Renal cortex interstitium (tissue), 15 donors: ENCODE measurements at places on chromosomes 2 and 18. TPM values are rescaled to one million over a fixed set of nuclear protein-coding genes. Genes with fewer than 3 reads are reported as not detected.

DNA sequence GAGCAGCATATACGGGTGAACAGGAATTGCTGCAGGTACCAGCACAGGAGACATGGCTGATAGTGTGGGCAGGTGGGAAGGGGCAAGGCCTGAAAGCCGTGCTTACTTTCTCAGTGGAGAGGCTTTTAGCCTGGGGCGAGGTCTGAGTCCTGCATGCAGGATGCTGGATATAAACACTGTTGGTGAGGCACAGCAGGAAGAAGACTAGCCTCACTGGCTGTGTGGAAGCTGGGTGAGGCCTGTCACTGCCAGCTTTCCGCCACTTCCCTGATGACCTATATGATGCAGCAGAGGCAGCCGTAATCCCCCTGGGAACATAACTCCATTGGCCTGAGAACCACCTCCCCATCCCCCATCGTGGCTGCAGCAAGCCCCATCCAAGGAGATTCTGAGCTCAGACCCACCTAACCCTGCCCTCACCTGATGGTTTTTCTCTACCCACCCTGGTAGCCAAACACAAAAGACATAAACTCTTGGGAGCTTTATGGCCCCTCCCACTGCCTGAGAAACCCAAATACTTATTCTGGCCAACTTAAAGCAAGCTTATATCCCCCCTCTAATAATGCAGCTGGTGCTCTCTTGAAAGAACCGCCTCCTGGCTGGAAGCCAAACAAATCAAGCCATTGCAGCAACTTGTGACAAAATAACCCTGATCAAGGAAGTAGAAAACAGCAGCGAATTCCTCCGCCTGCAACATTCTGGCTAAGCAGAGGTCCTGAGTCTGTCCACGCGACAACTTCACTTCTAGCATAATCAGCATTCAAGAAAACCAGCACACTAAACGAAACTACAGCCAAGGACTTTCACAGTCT is 54.6 kb upstream of the DSC1 start:
- DNase-seq, result no peak

DNA sequence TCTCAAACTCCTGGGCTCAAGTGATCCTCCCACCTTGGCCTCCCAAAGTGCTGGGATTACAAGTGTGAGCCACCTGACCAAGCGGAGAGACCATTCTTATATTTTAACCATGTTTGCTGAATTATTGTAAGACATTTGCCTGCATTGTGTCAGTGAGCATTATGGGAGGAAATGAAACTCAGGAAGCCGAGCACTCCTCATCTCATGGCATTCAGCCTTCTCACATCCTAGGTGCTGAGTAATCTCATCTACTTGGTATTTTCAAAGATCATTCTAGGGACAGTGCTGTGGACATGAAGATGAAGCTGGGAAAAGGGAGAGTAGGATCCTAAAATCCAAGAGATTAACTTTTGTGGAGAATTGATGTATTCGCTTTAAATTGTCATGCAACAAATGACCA is 66.1 kb downstream of the NAPG start:
- no peak for DNase-seq

- DNase-seq, result no peak
Observed at GRCh38 chr2:239326831-239327535, 73.8 kb downstream of the HDAC4 start.

GRCh38 chr2:241217320-241218031 is 29.0 kb downstream of the ANO7 start:
- no peak for DNase-seq

DNA sequence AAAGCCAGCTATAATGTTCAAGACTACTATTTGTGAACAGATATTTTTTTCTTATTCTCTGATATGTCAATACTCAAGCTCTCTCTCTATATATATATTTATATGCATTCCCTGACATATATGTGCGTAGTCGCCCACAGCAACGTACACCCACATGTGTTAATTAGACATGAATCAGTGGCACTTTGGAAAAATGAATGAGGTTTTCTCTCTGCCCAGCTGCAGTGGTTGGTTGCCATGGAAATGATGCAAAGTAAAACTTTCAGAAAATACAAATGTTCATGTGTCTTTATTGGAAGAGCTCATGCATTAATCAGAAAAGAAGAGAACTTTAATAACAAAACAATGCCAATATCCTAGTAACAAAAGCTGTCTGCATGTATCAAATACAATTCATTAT is 34.7 kb downstream of the UNC80 start:
- DNase-seq, result no peak

DNA sequence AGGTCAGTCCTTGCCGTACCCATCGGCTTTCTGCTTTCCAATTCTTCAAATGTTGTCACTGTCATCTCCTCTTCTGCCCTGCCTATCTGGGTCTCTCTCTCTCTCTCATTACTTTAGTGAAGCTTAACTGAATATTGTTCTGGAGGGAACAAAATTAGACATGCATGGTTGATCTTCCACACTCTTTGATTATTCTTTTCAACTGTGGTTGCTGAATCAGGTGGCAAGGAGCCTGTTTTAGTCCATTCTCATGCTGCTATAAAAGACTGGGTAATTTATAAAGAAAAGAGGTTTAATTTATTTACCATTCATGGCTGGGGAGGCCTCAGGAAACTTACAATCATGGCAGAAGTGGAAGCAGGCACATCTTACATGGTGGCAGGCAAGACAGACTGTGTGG is 157.9 kb downstream of the ARL4C start:
- no peak for DNase-seq

GALNT5 gene
- polyA plus RNA-seq, result 0.45 TPM

CXXC1 gene
- 79.5 TPM for polyA plus RNA-seq

ZNF385B gene
- polyA plus RNA-seq, result 18.5 TPM

ZBTB7C gene
- 16.6 TPM for polyA plus RNA-seq
